ENCODE measurements at places on chromosomes 12 and 14.

- DNase-seq, result no peak
These were observed 958 bp downstream of the RTN1 start for GRCh38 chr14:59869381-59870255.

- no peak for DNase-seq
These were observed 150.8 kb downstream of the FBXL14 start for GRCh38 chr12:1443421-1444141.

DNA sequence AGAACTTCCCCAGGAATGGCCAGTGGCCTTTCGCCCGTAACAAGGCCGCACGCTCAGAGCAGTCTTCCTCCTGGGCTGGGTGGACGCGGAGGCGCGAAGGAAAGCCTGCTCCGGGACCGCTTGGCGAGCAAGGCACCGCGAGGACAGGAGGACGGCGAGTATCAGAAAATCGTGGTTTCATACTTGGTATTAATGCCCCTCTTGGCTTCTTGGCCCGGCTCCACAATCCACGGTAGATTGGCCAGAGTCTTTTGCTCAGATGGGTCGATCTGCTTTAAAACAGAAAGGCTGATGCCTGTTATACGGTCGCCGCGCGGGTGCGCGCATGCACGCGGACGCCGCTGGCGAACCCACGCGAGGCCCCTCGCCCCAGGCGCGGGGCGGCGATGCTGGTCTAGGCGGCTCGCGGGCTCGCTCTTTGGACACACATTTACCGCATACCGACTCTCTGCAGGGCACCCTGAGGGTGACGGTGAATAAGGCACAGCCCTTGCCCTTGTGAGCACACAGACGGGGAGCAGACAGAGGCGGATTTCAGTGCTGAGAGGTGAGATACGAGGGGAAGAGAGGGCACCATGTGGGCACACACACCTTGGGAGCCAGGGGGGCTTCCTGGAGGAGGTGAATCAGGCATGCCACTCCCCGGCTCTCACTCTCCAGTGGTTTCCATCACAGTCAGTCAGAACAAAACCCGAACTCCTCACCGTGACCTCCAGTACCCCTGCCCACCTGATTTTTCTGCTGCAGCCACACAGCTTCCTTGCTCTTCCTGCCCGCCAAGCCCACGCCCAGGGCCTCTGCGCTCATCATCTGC, 100.7 kb downstream of the APAF1 start:
- no peak for DNase-seq

- no peak for DNase-seq
These were observed 759.2 kb upstream of the LRFN5 start for GRCh38 chr14:40847480-40847879.

DNA sequence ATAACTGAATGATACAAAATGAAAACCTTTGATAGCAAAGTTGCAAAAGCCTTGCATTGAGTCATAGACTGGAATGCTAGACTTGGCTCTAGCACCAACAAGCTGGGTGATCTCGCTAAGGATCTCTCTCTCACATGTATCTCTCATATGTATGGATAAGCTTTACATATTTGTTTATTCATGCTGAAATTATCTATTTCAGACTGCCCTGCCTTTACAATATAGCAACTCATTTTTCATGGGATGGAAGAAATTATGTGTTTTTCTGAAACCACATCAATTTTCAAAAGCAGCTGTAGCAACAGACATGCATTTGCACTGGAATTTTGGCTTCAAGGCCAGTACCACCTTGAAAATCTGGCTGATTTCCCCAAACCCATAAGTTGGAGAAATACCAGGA, 11.4 kb downstream of the RERG start:
- DNase-seq, result no peak

DNA sequence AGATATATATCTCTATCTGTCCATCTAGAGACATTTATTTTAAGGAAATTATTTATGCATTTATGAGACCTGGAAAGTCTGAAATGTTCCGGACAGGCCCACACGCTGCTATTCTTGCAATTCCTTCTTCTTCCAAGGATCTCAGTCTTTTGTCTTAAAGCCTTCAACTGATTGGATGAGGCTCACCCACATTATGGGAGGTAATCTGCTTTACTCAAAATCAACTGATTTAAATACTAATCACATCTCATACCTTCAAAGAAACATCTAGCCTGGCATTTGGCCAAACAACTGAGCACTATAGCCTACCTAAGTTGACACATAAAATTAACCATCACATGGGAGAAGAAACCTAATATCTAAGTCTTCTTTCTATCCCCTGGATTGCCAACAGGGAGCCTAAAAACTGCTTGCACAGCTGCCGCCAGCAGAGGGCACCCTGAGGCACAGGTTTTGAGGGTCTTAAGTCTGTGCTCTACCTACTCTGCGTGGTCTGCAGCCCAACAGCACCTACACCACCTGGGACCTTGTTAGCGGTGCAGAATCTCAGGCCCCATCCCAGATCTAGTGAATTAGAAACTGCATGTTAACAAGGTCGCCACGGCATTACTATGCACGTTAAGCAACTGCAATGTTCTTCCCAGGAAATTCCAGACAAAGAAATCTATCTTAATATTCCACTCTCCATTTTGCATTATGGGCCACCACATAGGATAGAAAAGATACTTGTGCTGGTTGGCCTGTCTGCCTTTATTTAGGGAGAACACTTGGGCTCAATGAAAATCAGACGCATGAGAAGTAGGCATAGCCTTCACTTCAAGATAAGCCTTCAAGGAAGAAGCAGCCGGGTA, 249.7 kb downstream of the FOXG1 start:
- DNase-seq, result peak; percentile 19

- DNase-seq, result no peak
These were observed 7.7 kb downstream of the TUNAR start for GRCh38 chr14:95884377-95884776.

DNA sequence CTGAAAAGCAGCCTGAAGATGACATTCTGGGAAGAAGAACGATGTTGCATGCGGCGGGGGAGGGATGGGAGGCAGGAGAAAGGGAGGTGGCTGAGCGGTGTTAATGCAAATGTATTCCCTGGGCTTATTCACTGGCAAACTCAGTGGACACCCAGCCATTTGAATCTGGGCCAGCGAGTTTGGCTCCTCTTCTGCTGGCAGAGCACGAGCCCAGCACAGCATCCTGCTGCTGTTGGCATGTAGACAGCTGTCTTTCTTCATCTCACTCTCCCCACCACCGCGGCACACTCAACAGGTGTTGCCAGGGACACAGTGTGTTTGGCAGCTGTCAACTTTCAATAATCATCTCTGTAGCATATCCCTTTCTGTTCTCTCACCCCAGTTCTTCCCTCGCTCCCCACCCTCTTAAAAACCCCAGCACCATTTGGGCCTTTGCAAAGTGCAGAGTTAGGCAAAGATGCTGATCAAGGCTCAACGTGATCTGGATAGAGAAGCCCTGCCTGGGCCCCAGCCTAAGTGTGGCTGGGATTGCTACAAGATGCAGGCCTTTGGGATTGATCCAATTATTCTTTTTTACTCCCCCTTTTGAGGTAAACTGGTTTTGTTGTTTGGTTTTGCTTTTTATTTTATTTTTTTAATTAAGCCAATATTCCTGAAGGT, 131.9 kb downstream of the EXOC5 start:
- DNase-seq, result peak; percentile 75

GRCh38 chr14:78135450-78135891, 34.7 kb upstream of the NRXN3 start:
- no peak for DNase-seq

DNA sequence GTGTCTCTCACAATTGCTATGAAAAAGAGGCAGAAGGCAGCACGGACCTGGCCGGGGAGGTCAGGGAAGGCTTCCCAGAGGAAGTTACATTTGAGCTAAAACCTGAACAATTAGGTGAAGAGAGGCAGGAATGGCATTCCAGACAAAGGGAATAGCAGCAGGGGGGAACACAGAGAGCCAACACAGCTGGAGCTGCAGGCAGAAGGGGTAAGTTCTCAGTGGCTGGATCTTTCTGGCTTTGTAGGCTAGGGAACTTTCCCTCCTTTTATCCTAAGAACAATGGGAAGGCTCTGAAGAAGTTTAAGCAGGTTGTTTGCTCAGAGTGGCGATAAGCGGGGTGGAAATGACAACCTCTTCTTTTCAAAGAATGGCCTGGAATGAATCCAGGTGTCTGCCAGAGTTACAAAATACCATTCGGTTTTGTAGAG, 100.0 kb downstream of the PRIMA1 start:
- peak; percentile 58 for DNase-seq

DNA sequence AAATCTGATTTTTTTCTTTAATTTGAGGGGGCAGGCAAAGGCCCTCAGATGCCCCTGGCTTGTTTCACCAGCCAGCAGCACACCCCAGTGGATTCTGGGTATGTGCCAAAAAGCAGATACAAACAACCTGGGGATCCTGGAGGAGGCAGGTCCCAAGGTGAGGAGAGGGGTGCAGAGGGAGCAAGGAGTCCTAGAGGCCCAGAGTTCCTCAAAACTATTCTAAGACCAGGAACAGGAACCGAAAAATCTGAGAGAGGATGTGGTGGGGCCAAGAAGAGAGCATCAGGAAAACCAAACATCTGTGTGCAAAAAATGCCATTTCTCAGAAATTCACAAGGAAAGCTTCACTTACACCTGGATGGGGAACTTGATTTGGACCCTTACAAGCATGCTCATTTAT, 8.2 kb downstream of the KCNA5 start:
- DNase-seq, result no peak

- DNase-seq, result no peak
These were observed 76.6 kb downstream of the RIN3 start for GRCh38 chr14:92590176-92590575.

GRCh38 chr12:109951136-109951535, 45.0 kb downstream of the GIT2 start:
- no peak for DNase-seq

GRCh38 chr12:71432936-71433335, 6.7 kb upstream of the LGR5 start:
- no peak for DNase-seq

- peak; percentile 66 for DNase-seq
These were observed 1.7 kb upstream of the SMOC1 start for GRCh38 chr14:69877492-69877891.

Data from NCI-H345 (cell line).